ENCODE measurements at places on chromosomes 5 and 9.
A peak's percentile ranks its signal among the peaks of the same experiment; 100 is the strongest.

GRCh38 chr5:373710-374602 lies 52.4 kb downstream of the AHRR start:
- peak; percentile 28 for DNase-seq

DNA sequence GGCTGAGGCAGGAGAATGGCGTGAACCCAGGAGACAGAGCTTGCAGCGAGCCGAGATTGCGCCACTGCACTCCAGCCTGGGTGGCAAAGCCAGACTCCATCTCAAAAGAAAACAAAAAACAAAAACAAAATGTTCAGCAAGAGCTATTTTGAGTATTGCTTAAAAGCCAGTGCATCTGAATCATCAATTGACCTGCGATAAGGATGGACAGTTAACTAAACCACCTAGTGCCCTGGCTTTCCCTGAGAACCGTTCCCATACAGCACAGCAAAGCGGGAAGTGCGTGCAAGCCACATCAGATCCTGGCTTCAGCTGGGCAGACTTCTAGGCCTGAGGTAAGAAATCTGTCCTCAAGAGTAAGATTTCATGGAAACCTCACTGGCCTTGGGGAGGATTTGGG lies 2.7 kb downstream of the DYNC2I2 start:
- DNase-seq = no peak

DNA sequence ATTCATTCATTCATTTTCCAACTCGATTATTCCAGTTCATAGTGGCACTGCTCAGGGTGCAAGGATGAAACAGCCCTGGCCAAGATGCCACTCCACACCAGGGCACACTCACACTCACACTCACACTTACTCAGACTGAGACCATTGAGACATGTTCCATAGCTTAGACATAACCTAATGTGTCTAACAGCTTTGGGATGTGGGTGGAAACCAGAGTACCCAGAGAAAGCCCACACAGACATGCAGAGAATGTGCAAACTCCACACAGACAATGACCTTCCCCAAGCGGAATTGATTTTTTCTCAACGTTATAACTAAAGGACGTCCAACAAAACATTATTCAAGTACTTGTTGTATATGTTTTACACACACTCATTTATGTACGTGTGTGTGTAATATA lies 1363.5 kb downstream of the EFNA5 start:
- DNase-seq = no peak

GRCh38 chr5:180380856-180381255 lies 27.7 kb upstream of the GFPT2 start:
- DNase-seq = no peak

GRCh38 chr9:19550009-19550408 lies 141.2 kb downstream of the ACER2 start:
- no peak for DNase-seq

- no peak for DNase-seq
Observed at GRCh38 chr9:128703616-128704355, 1.5 kb downstream of the PKN3 start.

All from right renal pelvis (tissue), 4 donors.